ENCODE measurements at places on chromosomes 4 and X.

- DNase-seq: no peak
Measured at GRCh38 chrX:100289066-100289558, 121.0 kb downstream of the PCDH19 start.

DNA sequence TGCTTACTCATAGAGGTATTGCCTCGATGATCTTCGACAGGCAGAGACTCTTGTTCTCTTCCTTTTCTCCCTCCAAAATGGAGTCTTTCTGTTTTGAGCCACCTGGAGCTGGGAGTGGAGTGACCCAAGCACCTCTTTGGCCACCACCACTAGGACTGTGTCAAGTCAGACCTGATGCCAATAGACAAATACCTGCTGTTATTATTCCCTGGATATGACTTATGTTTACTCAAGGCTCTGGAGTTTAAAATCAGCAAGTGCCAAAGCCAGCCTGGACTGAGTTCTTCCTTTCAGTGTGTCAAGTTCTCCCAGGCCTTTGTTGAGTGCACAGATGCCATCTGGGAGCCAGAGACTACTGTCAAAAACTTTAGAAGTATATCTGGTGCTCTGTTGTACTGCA is 130.2 kb upstream of the SLC6A14 start:
- no peak for DNase-seq

GRCh38 chr4:87092389-87093141 is 127.9 kb downstream of the KLHL8 start:
- DNase-seq: peak; percentile 13

DNA sequence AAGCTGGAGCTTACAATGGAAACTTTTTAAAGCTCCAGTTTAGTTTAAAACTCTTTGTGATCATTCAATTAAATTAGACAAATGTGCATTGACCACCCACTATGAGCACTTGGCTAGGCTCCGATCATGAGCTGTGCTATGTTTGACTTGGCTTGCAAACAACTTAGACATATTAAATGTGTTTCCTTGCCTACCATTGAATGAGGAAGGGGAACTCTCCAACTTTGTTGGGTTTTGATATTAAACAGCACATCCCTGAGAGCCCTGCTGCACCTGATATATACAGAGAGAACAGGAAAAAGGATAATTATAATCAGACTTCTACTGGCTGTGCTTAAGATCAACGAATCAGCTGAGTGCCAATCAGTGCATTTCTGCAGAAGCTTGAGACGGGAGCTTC is 71.4 kb upstream of the ADGRL3 start:
- no peak for DNase-seq

DNA sequence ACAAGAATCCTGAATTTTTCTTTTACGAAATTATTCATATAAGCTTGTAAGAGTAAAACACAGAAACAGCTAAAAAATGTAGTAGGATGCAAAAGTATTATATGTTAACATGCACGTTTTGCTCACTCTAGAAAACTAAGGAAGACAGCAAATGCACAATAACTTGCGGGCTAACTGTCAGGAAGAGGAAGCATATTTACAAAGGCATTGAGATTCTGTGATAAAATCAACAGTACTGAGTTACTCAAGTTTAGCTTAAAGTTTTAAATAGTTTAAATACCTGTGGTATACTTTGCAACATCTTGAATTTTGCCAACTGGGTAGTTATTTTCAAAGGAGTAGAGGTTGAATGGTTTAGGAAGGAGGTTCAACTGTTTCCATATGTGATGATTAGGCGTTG is 37.0 kb downstream of the SH2D1A start:
- DNase-seq: no peak

- DNase-seq: no peak
Measured at GRCh38 chrX:123713434-123713833, 19.4 kb downstream of the THOC2 start.

GRCh38 chrX:74800062-74800461 is 125.2 kb downstream of the NEXMIF start:
- DNase-seq: no peak

GRCh38 chr4:80197601-80198440 is 518 bp downstream of the PRDM8 start:
- no peak for DNase-seq

DNA sequence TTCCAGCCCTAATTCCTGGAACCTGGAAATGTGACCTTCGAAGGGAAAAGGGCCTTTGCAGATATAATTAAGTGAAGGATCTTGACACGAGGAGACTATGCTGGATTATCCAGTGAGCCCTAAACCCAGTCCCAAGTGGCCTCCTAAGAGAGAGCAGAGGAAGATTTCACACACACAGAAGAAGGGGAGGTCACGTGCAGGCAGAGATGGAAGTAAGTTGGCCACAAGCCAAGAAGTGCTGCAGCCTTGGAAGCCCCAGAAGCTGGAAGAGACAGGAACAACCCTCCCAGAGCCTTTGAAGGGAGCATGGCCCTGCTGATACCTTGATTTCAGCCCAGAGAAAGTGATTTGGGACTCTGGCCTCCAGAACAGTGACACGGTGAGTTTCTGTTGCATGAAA is 51.9 kb downstream of the EVC2 start:
- DNase-seq: no peak

- DNase-seq: no peak
Measured at GRCh38 chr4:77185686-77186085, 28.7 kb downstream of the CCNG2 start.

DNA sequence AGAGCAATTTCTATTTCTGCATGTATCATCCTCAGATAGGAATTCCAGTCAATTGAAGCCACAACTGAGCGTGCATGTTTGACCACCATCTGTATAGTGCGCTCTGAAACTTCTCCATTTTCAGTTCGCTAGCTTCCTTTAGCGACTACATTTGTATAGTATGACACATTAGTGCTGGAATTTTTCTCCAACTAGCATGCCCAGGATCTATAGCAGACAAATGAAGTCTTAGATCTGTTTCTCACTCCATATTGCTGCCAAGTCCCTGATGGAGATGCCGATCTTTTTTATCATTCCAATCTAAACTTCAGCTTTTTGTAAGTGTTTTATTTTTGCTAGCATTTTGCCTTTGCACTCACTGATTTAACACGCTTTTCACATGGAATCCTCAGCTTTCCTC is 774.8 kb upstream of the TENM3 start:
- no peak for DNase-seq

DNA sequence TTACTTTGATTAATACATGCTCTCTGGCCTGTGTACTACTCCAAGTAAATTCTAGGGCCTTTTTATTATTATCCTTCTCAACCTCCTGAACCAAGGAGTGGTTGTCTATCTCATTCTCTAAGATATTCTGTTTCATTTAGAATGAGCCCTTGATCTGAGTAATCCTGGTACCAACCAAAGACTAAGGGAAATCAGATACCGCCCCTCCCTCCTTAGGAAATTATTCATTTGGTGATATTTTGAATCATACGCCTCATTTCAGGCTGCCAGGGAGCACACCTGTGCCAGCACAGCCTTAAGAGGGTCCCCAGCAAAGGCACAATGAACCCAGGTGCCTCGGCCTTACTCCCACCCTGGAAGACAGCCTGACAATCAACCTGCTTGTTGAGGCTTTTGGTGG is 73.2 kb upstream of the STARD8 start:
- DNase-seq: no peak

GRCh38 chr4:39729557-39729956 is 31.6 kb downstream of the UBE2K start:
- no peak for DNase-seq

DNA sequence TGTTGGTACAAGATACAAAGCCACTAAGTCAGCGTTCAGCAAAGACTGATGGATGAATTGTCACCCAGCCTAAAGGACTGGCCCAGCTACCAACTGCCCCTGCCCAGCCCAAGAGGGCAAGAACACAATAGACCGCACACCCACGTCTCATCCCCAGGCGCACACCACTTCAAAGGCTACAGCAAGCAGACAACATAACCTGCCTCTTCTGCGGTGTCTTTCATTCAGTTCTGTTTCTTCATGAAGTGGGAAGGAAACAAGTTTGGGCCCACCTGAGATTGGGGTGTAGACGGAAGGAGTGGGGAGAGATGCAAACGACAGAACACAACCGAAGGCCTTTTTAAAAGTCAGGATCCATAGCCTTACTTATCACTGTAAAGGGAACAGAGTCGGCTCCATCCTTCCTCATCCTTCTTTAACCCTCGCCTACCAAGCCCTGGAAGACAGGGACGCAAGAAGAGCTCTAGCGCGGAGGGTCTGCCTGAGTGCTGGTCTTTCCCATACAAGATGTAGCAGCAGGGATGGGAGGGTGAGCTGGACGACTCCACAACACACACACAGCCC is 691 bp downstream of the SCARB2 start:
- DNase-seq: no peak

DNA sequence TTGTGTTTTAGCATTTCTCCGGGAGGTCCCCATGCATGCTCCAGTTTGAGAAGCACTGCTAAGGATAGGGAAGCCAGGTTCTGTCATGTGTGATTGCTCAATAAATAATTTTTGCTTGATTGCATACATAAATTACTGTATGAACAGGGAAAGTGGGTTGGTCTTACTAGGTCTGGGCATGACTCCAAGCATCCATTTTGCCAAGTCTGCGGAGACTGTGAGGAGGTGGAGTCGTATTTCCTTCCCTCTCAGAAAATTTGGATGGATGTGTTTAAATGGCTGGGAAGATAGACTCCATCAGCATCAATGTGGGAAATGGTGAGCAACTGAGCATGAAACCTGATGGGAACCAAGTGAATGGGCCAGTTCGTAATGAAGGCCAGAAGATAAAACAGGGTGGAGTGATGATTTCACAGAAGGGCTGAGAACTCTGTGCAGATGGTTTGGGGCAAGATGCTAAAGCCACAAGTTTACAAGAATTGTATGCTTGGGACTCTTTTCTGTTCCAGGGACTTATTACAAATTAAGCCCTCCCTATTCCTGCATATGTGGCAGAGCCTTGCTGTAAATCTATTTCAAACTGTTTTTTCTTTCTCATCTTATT is 84.1 kb downstream of the NHS start:
- DNase-seq: no peak

DNA sequence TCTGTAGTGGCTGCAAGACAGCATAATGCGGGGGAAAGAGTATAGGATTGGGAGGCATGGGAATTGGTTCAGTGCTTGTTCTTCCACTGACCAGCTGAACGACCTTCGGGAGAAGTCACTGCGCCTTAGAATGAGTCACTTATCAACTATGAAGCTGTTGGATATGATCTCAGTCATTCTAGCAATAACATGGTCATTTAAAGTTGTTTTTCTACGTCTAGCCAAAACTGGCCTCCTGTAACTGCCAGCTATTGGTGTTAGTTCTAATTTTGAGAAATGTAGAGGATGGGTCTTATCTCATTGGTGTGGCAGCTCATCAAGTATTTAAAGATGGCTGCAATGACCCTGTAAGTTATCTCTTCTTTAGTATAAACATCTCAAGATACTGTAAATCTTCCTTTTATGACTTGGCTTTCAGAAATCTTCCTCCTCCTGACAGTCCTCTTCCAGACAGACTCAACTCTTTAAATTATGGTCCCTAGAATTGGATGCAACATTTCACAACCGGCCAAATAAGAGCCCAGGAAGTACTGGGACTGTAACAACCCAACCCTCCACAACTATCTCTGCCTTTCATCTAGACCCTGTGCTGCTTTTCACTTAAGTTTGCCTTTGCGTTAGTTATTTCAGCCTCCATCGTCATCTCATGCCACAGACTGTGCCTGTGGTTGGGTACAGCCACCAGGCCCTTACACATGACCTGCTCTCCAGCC is 243.3 kb downstream of the CBR4 start:
- DNase-seq: no peak

DNA sequence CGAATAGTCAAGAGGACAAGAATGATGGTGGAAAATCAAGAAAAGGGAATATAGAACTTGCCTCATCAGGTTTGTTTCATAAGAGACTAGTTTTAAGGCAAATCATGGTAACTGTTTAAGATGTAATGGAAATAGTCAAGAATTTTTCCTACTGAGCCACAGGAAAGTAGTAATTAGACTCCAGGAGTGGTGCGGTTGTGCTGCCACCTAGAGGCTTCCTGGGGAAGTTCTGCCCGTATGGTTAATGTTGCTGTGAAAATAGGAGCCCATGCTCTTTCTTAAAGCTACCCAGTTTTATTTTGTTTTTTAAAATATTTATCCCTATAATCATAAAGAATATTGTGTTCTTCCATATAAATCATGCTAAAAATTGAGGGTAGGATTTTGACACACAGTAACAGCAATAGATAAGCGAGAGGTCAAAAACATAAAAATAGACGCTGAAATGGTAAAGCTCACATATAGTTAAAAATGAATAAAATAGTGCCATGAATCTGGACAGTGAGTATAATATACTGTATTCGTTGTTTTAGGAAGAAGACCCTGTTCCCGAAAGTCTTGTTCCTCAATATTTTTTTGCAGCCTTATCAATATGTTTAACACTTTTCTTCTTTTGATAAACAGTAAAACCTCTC is 87.0 kb downstream of the PHOX2B start:
- peak; percentile 5 for DNase-seq

DNA sequence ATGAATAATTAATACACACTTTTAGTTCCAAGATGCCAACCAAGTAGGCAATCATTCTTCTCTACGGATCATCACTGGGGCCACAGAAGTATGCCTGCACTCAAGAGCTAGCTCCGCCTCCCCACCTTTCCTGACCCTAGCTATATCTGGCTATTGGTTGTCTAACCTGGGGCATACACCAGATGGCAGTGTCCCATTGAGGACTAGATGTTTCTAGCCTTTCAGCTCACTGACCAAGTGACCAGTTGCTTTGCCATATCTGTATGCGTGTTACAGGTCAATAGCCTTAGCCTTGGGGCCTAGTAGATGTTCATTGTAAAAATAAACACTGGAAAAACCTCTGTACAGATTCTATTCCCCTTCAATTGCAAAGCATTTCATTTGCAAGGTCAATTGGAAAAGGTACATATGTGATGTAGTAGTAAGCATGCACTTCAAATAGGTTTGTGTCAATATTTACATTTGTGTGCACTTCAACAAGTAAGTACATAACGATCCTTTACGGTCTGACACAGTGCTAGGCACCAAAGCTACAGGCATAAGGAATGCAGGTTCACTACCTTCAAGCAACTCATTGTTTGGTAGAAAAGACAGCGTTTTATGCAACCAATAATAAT is 521.7 kb downstream of the PPARGC1A start:
- no peak for DNase-seq

- no peak for DNase-seq
Measured at GRCh38 chr4:22072240-22072639, 123.7 kb upstream of the KCNIP4 start.

DNA sequence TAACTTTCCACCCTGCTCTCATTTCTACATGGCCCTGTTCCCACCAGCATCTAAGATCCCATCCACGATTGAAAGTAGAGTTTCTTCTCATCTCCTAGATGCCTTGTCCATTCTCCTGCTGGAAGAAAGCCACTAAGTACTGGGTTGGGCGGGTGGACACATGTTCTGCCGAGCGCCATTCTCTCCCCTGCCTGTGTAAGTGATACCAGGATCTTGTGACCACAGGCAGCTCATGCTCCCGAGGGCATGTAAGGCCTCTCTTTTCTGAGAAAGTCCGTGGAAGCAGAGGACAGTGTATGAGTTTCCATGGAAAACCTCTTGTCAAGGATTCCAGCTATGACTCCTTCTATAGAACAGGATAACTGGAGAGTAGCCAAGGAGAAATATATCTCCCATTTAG is 3.3 kb upstream of the SLC25A4 start:
- no peak for DNase-seq

Data from hypothalamus (tissue), 51 donors.